ENCODE measurements at places on chromosomes 6 and 20.

- no peak for DNase-seq
Observed at GRCh38 chr20:21968486-21968885, 263.0 kb downstream of the PAX1 start.

DNA sequence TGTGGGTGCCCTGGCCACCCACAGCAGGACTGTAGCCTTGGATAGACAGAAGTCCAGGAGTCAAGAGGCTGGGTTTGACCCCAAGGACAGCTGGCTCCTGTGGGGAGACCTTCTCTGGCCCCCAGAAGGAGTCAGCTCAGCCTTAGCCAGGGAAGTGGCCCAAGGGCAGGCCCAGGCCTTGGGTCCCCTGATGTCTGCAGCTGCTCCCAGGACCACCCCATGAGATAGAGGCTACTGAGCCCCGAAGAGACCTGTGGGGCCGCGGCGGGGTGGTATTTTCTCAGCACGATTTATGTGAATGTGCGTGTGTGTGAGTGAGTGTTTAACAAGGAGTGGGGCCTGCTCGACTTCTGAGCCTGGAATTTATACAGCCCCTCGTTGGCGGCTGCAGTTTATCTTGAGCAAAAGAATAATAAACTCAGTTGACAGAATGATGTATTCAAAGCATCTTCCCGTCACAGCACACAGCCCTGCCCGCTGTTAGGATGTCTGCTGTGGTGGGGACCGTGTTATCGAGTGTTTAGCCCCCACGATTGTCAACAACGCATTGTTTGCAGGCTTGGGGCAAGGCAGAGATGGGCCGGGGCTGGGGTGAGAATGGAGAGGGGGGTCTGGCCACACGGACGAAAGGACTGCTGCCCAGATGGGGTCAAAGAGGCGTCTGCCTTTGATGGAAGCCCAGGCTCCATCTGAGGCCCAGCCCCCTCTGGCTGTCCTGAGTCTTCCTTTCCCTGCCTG is 163.3 kb downstream of the VEGFA start:
- no peak for DNase-seq

- no peak for DNase-seq
Observed at GRCh38 chr6:165959627-165960026, 208.0 kb downstream of the TBXT start.

GRCh38 chr6:150099953-150100352 is 31.0 kb upstream of the ULBP3 start:
- no peak for DNase-seq

All from cortex of kidney (tissue), 1 donor.